ENCODE measurements at places on chromosomes 7 and 10.

- no peak for DNase-seq
Measured at GRCh38 chr7:152489044-152489443, 53.2 kb upstream of the KMT2C start.

DNA sequence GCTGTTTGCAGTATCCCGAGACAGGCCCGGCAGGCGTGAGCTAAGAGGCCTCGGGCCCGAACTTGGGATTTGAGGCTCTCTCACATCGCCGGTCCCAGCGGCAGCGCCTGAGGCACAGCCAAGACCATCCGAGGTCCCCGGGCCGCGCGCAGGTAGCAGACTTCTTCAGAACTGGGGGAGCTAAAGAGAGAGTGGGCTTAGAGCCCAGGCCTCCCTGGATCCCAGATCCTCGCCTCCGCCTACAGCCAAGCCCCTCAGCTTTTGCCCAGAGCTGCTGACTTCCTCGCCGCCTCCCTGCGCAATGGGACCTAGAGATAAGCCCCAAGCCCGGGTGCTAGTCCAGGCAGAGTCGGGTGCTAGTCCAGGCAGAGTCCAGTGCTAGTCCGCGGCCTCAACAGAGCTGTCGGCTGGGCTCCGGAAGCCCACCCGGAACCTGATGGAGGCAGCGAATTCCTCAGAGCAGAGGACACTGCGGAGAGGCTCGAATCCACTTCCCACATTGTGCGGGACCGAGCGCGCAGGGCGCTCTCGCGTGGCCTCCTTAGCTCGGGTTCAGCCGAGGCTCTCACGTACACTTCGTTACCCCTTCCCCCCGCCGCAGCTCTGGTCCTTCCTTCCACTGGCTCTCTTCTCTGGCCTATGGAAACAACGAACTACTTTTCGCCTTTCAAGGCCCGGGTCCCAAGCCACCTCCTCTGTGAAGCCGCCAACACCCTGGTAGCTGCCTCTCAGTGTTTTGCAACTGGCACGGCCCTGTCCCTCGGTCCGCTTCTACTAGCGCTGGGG, 5.8 kb downstream of the LBX1 start:
- DNase-seq: no peak

DNA sequence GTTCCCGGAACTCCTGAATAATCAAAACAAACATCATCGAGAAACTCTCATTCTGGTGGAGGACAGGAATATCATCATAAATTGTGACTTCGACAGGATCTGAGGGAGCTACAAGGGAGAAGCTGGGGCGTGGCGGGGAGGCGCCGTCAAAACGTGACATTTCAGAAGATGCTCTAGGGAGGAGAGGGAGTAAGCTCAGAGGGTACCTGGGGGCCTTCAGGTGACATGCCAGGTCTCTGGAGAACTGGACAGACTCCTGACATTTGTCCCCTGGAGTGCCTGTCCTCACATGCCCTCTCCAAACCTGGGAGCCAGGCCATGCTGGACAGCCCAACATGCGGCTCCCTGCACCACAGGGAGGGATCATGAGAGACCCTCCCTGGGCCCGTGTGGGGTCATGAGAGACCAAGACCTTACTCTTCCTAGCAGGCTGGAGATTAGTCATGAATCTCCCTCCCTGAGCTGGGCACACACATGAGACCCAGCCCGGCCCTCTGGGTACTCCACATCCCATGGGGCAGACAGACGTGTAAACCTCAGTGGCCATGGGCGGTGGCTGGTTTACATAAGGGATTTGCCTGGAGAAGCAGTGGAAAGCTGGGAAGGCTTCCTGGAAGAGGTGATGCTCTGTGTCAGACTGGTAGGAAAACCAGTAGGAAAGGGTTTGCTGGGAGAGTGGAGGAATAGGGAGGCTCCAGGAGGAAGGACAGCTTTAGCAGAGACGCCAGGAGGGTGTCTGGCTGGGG, 81.0 kb downstream of the MYL10 start:
- DNase-seq: no peak

- DNase-seq: no peak
Measured at GRCh38 chr10:88881320-88881719, 1.3 kb downstream of the STAMBPL1 start.

GRCh38 chr10:97087296-97087695, 98.5 kb downstream of the SLIT1 start:
- DNase-seq: no peak

DNA sequence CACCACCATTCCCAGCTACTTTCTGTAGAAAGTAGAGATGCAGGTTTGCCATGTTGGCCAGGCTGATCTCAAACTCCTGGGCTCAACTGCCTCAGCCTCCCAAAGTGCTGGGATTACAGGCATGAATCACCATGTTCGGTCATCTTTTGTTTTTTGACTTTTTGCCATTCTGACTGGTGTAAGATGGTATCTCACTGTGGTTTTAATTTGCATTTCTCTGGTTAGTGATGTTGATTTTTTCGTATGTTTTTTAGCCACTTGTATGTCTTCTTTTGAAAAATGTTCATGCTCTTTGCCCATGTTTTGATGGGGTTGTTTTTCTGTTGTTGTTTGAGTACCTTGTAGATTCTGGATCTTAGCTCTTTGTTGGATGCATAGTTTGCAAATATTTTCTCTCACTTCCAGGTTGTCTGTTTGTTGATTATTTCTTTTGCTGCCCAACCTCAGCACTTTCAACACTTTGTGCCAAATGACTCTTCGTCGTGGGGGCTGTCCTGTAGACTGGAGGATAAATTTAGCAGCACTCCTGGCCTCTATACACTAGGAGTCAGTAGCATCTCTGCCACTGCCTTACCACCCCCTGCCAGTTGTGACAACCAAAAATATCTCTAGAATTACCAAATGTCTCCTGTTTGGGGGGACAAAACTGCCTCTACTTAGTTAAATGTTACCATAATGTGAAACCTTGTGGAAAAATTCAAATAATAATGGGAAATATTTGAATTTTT, 6.5 kb upstream of the CPED1 start:
- DNase-seq: no peak

DNA sequence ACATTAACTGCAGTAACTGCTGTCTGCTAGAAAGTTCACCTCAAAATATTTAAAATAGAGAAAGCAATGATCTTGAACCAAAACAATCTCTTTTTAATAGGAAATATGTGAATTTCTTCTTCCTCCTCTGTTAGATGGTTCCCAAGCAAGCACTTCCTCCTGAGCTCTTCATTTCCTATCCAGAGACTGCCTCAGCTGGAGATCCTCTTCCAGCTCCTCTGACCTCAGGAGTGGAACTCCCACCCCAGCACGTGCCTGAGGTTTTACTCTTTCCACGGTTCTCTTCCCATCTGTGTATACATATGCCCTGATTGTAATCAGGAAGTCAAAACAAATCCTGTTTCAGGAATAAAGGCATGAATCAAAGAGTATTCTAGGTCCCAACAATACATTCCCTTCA, 5.6 kb downstream of the DENND11 start:
- DNase-seq: no peak

- DNase-seq: no peak
Measured at GRCh38 chr7:143012001-143012400, 14.9 kb downstream of the OR9A2 start.

DNA sequence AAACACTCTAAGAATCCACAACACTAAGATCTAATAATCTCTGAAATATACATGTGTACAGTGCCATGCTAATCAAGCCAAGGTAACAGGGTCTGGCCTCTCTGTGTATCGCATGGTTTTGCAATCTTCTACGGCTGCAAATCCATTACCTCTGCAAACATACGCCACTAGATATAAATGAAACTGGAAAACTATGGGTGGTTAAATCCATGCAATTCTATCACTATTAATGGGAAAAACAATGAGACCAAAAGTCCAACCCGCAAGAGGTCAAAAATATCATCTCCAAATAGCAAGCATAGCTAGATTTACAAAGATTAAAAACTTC, 23.0 kb downstream of the SGCE start:
- DNase-seq: no peak

DNA sequence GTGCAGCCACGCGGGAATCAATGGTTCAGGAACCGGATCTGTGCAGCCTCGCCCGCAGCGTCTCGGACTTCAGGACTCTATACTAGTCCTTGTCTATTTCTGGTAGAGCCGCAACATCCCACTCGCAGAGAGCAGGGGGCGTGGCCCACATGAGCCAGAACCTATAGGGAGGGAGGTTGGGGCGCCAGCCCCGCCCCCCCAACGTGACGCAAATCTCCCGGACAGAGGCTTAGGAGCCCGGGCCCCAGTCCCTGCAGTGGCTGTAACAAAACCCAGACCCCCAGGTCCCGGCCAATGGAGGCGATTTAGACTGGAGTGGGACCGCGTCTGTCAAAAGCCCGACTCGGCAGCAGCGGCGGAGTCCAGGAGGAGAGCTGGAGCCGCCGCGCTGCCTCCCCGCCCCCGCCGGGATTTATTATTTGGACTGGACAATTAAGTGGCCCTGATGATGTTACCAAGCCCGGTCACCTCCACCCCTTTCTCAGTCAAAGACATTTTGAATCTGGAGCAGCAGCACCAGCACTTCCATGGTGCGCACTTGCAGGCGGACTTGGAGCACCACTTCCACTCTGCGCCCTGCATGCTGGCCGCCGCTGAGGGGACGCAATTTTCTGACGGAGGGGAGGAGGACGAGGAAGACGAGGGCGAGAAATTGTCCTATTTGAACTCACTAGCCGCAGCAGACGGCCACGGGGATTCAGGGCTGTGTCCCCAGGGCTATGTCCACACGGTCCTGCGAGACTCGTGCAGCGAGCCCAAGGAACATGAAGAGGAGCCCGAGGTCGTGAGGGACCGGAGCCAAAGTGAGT, at the start of gene NKX2-3:
NKX2-3 (plus strand) TSS at position 256 of the 809 bp plus-strand sequence; CDS start at position 446, 190 bp downstream.
- DNase-seq: peak; percentile 21

GRCh38 chr7:42183547-42183946, 53.5 kb downstream of the GLI3 start:
- DNase-seq: no peak

DNA sequence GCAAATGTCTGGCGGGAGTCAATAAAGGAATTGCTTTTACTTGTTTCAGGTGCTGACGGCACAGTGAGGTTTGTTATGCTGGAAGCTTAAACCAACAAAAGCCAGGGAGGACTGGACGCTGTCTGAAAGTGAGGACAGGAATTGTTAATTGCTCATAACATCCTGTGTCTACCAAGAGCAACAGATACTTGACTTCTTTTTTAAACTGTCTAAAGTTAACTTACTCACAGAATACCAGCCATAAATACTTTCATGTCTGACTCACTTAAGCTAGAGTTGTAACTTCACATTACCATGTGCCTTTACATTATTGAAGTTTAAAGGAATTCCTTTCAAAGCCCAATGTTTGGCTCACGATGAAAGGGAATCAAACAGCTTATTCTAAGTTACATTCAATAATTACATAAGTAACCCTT, 252.7 kb upstream of the SHH start:
- DNase-seq: no peak

GRCh38 chr10:48574322-48574796, 30.5 kb downstream of the ARHGAP22 start:
- DNase-seq: no peak

DNA sequence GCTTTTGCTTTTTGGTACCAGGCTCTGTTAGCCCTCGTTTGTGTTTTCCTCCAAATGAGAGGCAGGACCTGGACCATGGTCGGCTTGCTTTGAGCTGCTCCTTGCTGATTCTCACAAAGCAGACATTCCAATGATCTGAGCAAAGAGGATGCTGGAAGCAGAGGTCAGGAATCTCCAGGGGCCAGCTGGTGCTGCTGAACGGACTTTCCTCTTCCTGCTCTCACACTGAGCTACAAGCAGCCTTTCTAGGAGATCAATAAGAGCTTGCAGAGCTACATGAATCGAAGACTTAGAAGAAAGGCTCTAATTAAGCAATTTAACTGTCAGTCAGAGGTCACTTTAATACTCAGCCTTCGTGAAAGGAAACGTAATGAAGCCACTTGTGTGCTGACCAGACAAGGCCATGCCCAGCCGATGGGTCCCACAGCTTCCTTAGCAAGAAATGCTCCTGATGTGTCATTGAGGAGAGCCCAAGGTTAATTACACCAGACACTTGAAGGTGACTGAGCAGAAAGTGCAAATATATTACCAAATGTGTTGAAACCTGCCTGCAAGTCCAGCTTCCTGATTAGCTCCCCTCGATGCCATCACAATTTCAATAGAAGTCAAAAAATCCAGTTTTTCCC, 151.3 kb upstream of the RSU1 start:
- DNase-seq: no peak

GRCh38 chr10:128480601-128481000, 354.4 kb upstream of the MKI67 start:
- no peak for DNase-seq

GRCh38 chr10:97005349-97005748, 173.3 kb downstream of the LCOR start:
- no peak for DNase-seq

DNA sequence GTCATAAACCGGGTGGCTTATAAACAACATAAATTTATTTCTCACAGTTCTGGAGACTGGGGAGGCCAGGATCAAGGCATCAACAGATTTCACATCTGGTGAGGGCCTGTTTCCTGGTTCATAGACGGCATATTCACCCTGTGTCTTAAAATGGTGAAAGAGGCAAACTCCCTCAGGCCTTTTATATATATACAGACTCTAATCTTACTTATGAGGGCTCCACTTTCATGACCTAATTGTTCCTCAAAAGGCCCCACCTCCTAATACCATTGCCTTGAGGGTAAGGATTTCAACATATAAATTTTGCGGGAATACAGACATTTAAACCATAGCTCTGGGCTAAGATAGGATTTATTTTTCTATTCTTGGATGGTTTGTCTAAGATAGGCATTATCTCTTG, 187.2 kb downstream of the PPP1R3A start:
- no peak for DNase-seq

GRCh38 chr10:110841767-110842267, 29.9 kb upstream of the PDCD4 start:
- DNase-seq: no peak

DNA sequence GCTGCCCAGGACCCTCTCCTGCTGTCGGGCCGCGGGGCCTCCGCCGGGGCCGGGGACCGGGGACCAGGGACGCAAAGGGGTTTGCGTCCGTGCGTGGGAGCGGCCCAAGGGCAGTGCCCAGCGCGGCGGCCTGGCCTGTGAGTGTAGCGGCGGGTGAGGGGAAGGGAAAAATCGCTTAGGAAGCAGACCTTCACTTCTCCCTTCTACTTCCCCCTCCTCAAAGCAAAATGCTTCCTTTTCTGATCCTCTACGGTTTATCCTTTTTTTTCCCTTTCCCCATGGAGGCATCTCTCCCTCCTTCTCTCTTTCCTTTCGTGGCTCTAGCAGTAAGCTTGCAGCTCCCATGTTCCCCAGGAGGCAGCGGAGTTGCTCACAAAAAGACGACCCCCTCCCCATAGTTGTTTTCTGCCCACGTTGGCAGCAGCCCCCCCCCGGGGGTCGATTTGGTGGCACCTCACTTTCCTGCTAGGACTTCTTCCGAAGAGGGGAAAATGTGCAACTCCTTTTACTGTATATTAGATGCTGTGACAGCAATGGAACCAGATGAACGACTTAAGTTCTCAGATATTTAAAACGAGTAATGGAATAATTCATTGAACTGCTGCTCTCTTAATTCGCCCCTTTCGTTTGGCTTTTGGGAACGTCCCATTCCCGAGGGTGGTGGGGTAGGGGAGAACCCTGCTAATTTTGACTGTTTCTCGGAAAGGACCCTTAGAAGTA, 724 bp downstream of the CAPZA2 start:
- DNase-seq: no peak

- DNase-seq: no peak
Measured at GRCh38 chr7:5217851-5218331, 27.9 kb downstream of the WIPI2 start.

GRCh38 chr10:9515922-9516321, 1461.4 kb downstream of the GATA3 start:
- no peak for DNase-seq

GRCh38 chr10:48800007-48800675, 115.5 kb downstream of the WDFY4 start:
- no peak for DNase-seq

GRCh38 chr7:66952343-66953043, 31.5 kb downstream of the TMEM248 start:
- no peak for DNase-seq

Measured in activated T-cell treated with anti-CD3 and anti-CD28 coated beads for 4 hours (primary cell).